NCI-H1048 (cell line): ENCODE measurements at places on chromosomes 7 and 10.

- DNase-seq = peak; percentile 11
Measured at GRCh38 chr7:47179812-47180515, 401.9 kb downstream of the TNS3 start.

GRCh38 chr10:72886621-72887020, 6.9 kb upstream of the OIT3 start:
- no peak for DNase-seq

- no peak for DNase-seq
Measured at GRCh38 chr7:104174798-104175197, 33.0 kb downstream of the ORC5 start.

DNA sequence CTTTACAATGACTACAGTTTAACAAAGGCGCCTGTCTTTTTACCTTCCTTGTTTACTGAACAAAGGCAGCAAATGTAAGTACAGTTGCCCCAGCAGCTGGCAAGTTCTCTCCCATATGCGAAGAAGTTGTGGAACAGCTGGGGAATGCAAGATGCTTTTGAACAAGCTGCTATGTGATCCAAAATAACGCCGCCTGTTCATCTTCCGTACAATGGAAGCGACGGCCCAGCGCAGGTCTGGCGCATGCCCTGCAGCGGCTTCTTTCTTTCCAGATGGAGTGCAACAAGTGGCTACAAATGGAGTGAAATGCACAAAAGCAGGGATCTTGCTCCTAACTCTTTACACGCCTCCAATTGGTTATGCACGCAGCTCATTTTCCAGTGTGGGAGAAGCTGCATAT, 97.0 kb upstream of the SVIL start:
- DNase-seq = no peak
